ENCODE measurements at places on chromosomes 16 and 17.

- DNase-seq, result no peak
Observed at GRCh38 chr16:7998789-7999453, 591.4 kb downstream of the TMEM114 start.

DNA sequence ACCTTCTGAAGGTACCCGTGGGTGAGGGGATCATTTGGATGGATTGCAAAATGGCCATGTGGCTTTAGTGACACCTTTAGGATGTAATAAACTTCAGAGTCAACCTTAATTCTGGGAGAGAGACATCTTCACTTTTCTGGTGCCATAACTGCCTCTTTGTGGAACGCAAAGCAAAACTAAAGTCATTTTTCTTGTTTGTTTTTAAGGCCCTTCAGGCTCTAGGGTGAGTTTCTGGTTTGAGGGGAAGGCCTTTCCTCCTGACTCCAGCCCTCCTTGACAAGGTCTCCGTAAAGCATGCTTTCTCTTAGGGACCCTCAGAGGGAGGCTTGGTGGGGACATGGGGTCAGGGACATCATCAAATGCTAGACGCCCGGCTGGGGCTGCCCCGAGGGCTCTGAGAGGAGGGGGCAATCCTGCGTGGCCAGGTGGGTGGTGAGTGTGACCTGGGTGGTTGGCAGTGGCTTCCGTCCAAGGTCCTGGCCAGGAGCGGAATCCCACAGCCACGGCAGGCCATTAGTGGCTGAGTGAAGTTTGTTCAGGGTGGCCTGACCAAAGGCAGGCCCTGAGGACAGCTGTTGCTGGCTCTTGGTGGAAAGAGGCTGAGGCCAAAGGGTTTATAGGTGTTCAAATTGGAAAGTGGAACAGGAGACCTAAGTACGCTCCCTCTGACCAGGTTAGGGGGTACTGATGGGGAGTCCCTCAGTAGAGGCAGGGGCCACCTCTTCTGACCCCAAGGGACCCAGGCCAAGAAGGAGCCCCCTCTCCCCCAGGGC is 112.2 kb downstream of the METRNL start:
- no peak for DNase-seq

GRCh38 chr16:68778551-68779231 is 41.6 kb downstream of the CDH1 start:
- no peak for DNase-seq

DNA sequence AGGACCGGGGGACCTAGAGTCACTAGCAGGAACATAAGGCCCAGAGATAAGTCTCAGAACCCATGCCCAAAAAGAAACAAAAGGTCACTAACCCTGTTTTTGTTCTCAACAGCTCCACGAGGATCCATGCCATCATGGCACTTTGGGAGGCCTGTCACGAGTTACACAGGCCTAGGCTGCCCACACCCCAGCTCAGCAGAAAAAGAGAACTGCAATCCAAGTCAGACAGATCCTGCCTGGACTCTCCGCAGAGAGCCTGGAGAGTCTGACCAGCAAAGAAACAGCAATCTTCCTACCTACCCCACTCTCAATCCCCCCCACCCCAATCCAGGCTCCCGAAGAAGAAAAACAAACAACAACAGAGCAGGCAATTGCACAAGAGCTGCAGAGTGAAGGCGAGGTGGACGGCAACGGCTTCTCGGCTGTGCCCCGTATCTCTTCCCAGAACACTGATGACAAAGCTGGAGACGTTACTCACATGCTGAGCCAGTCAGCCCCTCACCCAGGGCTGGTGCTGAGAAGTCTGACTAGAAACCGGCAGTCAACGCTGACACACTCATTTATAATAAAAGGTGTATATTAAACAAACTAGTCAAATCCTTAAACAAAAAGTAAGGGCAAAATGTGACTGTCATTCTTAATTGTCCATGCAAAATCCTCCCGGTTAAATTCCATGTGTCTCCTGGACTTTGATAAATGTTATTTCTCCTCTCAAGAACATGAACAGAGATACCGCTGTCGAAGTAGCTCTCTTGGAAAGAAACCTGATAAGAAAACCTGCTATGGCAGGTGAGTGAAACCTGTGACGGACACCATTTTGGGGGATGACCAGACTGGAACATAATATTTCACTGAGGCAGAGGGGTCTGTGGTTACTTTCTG is 89.3 kb downstream of the SMG6 start:
- DNase-seq, result no peak

DNA sequence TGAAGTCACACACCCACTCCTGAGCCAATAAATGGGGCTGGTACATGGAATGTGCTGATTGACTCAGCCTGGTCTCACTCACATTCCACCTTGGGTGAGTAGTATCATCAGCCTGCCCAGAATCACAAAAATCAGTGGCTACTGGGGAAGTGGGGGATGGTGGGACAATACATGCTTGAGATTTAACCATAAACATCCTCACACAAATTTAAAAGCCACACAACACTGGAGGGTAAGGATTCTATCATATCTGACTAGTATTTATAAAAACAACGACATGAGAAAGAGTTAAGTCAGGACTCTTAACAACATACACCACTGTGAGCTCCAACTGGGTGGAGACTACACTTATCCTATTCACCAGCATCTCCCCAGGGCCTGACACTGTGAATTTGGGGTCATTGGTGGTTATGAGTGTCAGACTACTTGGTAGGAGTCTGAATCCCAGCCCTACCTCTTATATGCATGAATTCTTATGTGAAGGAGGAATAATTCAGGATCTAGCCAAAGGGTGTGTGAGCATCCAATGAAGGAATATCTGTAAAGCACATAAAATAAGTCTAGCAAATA is 26.0 kb upstream of the IRX6 start:
- DNase-seq, result no peak

DNA sequence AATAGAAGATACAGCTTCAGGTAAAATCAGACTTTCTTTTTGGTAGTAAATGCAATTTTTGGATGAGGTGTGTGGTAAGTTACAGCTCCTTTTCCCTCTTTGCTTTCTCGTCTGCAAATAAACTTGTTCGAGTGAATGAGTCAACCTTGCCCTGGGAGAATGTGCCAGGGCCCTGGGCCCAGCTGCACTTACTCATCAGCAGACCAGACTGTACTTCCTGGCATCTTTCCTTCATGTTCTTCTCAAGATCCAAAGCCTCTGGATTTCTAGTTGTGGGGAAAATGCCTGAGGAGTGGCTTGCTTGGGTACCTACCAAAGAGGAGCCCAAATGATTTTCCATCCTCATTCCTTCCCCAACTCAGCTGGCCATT is 5.4 kb upstream of the G6PC1 start:
- no peak for DNase-seq

- no peak for DNase-seq
Observed at GRCh38 chr16:30893417-30893743, 497 bp downstream of the BCL7C start.

DNA sequence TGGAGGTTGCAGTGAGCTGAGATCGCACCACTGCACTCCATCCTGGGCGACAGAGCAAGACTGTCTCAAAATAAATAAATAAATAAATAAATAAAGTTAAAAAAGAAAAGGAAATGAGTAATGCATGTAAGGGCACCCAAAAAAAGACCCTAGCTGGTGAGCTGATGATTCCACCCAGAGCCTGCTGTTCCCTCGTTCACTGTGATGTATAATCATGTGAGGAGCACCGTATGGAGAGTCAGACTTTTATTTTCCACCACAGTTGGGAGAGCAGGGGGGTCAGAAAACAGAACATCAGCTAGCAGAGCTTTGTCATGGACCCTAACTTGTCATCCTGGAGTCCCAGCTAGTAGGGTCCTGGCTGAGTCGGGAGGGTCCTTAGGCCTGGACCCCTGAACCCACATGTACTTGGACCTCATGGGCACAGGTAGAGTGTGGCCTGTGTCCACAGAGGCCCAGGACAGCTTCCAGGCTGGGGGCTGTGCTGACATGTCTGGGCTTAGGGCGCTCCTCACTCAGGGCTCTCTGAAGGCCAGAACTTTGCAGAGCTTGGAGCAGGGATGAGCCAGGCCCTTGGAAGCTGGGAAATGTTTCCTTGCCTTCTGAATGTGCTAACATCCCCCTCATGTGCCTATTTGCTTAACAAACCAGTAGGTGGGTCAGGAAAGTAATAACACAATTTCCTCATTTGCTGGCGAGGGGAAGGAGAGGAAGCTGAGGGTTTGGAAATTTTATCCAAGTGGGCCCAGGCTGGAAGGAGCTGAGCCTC is 18.8 kb upstream of the LASP1NB start:
- DNase-seq, result no peak

DNA sequence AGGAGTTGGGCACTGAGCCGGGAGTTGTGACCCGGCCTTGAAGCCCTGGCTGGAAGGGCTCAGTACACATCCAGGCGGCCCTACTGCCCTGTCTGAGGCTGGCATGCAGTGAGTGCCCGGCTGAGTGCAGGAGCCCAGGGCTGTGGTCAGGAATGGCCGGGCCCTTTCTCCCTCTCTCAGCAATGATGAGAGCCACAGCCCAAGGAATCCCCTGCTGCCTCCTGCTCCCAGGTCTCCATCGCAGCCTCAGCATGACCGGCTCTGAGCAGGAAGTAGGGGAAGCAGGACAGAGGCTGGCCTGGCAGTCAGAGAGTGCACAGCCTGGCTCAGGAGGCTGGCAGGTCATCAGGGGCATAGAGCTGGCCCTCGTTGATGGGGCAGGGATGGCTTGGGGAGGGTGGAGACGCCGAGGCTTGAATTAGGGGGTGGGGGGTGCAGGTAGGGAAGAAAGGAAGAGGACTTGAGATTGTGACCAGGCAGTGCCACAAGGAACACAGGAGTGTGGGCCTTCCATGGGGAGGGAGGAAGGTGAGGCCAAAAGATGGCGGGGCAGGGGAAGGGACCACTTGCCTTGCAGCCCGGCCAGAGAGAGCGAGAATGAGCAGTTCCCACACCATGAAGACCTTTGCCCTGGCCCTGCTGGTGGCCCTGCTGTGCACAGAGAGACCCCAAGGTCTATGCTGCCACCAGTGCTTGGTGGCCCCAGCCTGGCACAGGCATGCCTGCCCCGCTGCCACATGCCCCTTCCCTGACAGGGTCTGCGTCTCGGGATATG is 32.1 kb upstream of the KRT17 start:
- DNase-seq, result no peak

GRCh38 chr17:55883149-55883548 is 132.3 kb downstream of the PCTP start:
- DNase-seq, result no peak

DNA sequence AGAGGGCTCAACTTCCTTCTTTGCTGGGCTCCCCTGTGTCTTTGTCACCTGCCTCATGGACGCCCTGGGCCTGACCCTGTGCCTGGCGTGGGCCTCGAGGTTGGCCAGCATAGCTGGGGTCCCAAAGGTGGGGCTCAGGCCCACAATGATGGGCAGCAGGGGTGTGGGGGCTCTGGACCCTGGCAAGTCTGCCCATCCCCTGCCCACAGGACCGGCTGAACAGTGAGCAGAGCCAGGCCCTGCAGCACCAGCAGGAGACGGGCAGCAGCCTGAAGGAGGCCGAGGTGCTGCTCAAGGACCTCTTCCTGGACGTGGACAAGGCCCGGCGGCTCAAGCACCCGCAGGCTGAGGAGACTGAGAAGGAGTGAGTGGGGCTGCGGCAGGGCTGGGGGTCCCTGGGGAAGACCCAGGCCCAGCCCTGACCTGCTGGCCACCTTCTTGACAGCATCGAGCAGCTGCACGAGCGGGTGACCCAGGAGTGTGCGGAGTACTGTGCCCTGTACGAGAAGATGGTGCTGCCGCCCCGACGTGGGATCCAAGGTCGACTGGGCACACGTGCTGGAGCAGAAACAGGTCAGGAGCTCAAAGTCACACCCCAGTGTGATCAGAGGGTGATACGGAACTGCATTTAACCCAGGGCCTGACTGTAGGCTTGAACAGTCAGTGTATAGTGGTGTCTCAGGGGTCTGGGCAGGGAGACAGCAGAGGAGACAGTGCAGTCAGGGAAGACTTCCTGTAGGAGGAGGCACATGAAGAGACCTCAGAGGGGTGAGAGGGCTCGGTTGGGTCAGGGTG is 3.8 kb downstream of the EVPLL start:
- no peak for DNase-seq

- DNase-seq, result no peak
Observed at GRCh38 chr17:3788200-3788599, 12.8 kb downstream of the ITGAE start.

DNA sequence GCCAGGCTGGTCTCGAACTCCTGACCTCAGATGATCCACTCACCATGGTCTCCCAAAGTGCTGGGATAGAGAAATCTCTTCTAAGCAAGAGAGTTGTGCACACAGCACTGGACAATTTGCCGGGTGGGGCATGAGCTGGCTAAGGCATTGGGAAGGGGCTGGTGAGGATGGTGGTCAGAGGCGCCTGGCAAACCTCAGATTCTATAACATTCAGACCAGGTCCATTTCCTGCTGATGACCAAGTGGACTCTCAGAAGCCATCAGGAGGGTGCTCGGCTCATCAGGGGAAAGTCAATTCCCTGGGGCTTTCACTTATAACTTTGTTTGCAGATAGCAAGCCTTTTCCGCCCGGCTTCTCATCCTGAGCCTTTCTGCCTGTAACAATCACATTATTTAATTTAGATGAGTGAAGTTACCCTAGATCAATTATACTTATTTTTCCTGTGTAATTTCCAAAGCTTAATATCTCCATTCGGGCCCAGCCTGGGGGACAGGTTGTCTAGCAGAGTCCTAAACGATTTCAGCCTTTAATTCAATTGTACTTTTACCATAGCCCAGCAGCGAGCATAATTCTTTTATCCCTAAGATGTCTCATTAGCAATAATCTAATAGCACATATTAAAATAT is 15.0 kb upstream of the SLC6A2 start:
- DNase-seq, result no peak

DNA sequence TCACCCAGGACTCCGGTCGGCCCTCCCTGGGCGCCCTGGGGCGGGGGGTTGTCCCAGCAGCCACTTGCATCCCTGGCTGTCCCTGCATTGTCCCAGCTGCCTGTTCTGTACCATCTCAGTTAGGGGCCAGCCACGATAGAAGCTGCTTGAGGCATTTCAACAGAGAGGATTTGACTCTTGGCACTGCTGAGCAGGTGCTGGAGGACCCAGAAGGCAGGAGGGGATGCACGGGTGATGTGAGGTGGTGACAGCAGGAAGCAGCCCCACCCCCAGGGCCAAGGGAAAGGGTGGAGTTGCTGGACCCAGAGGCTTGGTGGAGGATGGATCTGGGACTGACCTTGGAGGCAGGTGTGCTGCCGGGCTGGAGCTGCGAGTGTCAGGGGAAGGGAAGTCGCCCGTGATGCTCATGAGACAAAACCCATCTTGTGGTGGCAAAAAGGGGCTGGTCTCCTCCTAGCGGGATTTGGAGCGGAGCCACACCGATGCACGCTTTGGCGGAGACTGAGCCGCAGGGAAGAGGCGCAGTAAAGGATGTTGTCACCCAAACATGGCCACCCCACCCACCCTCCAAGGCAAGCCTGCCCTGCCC is 188.0 kb upstream of the GSE1 start:
- DNase-seq, result no peak
